ENCODE measurements at places on chromosomes 5 and 9.

DNA sequence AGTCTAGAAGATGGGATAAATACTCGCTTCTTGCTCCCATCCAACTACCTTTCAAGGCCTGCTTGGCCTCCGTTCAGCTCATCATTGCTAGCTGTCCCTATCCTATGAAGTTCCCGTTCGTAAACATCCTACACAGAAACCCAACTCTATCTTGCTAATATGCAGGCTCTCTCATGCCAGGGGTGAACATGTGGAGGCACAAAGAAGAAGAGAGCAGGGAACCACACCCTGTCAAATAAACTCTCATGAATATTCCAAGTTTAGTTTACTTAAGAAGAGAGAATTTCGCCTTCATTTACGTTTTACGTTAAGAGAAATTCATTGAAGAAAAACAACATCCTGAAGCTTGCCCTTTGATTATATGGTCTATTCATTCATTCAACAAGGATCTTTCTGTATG, 7.9 kb upstream of the HSD17B3 start:
- DNase-seq: no peak

- DNase-seq: peak; percentile 38
These were observed 22.0 kb upstream of the ARHGAP26 start for GRCh38 chr5:142748132-142748531.

DNA sequence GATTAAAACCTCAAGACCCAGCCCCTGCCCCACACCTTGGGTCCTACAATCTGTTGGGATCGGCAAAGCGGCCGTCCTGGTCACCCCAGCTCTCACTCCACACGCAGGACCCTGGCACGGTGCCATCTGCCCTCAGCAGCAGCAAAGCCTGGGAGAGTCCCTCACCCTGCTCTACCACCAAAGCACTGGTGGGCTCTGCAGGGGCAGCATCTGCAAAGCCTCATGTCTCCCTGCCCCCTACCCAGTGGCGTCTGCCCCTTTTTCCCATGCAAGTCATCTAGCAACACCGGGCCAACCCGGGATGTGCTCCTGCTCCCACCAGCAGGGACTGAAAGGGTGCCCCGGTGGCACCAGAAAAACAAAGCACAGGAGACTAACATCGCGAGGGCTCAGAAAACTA, 19.6 kb upstream of the CNOT6 start:
- DNase-seq: no peak

- peak; percentile 16 for DNase-seq
These were observed 402.9 kb downstream of the ZSWIM6 start for GRCh38 chr5:61734966-61735365.

DNA sequence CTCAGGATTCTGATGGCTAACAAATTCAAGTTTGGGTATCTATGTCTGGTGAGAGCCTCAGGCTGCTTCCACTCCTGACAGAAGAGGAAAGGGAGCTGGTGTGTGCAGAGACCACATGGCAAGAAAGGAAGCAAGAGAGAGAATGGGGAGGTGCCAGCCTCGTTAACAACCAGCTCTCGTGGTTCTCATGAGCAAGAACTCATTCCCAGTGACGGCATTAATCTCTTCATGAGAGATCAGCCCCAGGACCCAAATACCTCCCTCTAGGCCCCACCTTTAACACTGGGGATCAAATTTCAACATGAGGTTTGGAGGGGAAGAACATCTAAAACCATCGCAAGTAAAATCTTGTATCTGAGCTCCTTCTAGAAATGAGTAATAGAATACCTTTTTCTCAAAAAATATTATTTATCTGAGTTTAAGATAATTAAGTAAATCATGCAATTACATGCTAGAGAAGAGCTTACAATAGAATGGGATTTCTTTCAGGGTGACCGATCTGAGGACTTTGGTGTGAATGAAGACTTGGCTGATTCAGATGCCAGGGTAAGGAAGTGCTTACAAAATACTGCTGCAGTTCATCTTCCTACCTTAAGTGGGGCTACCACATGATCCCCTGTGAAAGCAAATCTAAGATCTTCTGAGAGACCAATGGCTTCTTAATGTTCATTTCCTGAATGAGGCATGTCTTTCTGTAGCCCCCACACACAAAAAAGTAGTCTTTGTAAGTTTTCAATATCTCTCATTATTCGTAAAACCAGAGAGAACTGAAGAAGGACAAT, 11.5 kb downstream of the ANXA1 start:
- DNase-seq: no peak

- peak; percentile 84 for DNase-seq
These were observed 93.0 kb upstream of the DAB2 start for GRCh38 chr5:39517800-39518199.

DNA sequence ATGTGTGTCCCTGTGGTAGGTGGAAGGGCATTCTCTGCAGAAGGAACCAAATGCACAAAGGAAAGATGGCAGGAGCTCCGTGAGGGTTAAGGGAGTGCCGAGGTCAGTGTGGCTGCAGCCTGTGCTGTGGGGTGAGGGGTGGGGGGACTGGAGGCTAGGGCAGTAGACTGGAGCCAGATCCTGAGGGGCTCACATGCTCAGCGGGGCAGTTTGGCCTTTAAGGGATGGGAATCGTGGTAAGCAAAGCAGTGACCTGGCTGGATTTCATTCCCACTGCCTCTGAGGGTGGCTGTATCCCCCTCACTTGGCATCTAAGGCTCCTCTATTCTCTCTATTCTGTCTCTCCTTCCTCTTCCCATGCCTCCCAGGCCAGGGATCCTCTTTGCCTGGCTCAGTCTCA, 15.6 kb downstream of the PITX1 start:
- DNase-seq: no peak

GRCh38 chr9:130555061-130555460, 24.3 kb upstream of the FUBP3 start:
- DNase-seq: no peak

DNA sequence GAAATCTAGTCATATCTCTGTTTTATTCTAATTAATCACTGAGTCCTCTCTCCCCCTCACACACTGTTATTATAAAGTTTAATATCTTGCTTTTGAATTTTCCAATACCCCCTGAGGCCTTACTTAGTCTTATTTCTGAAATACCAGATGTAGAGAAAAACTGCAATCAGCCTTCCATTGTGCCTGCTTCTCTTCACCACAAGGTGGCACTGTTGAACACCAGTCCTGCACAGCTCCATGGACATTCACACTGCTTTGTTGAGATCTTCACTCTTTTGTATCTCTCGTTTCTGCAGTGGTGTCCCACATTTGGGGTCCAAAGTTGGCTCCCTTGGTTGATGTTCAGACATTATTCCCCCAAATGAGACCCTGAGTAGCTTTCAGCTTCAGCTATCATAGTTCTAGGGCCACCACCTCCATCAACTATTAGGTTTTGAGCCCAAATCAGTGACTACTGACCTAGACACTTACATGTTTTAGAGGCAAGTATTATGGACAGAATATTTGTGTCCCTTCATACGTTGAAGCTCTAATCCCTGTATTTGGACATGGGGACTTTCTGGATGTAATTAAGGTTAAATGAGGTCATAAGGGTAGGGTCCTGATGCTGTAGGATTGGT, 24.3 kb downstream of the BOD1 start:
- no peak for DNase-seq
